Endothelial cell of umbilical vein (primary cell): ENCODE measurements at places on chromosomes 5 and 9. TPM values are rescaled to one million over a fixed set of nuclear protein-coding genes. Genes with fewer than 3 reads are reported as not detected.

The CCL27 gene
- not detected in 2 replicates for total RNA-seq

The AGGF1 gene
- total RNA-seq, result 16.1 and 19.9 TPM in 2 replicates

The SLC36A2 gene
- not detected in 2 replicates for total RNA-seq

DNA sequence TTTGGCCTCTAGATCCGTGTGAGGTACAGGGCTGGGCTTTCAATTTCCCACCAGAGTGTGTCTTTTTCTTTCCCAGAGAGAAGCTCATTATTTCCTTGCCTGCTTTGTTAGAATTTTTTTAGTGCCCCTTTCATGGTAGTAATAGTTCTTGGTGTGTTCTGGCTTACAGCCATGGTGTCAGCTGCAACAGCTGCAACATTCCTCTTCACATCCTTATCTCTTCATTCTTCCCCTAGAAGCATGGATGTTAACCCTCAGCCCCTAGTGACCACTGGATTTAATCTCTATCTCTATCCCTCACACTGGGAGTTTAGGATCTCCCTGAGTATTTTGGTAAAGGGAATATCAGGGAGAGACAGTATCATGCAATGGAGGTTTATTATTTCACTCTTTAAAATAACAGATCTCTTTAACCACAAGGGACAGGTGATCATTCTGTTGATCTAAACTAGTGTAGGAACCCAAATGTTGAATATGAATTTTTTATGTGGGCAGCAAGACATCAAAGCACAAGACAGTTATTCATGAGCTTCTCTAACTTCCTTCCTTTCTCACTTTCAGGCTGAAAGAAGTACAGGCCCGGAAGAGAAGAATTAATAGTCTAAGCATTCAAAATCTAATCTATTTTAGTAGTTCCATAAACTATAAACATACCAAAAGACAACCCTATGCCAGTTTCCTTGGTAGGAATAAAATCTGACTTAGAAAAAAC is 160.2 kb downstream of the FAM170A start:
- no peak for DNase-seq
